ENCODE measurements at places on chromosomes 2 and 18. TPM values are rescaled to one million over a fixed set of nuclear protein-coding genes. Genes with fewer than 3 reads are reported as not detected.

- ATAC-seq, result no peak
Measured at GRCh38 chr18:23888881-23889280, 125.7 kb upstream of the TTC39C start.

ABCG8 gene
- 0.68 TPM for total RNA-seq

GYPC gene
- total RNA-seq, result 79.4 TPM

SPP2 gene
- total RNA-seq, result not detected

EPHA4 gene
- total RNA-seq, result 21.9 TPM

PLA2R1 gene
- 11.2 TPM for total RNA-seq

GRCh38 chr2:53450923-53451322 is 316.7 kb upstream of the CHAC2 start:
- ATAC-seq, result no peak

GRCh38 chr2:28750316-28751251 is 1.0 kb upstream of the PPP1CB start:
- ATAC-seq, result no peak

- ATAC-seq, result peak; percentile 86
Measured at GRCh38 chr2:196276421-196276820, 105.0 kb upstream of the STK17B start.

SLC40A1 gene
- total RNA-seq, result 5.5 TPM

DNA sequence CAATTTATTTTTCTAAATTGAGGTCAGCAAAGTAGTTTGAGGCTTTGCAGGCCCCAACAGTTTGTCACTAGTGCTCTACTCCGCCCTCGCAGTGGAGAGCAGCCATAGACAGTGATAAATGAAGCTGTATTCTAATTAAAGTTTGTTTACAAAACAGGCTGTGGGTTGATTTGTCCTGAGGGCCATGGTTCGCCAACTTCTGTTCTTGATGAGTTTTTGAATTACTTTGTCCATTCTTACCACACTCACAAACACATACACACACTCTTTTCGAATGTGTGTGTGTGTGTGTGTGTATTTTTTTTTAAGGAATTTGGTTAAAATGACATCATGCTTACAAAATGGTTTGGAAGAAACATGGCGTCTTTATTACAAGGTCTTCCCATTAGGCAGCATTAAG is 68.6 kb downstream of the MTCL1 start:
- no peak for ATAC-seq

TEKT4 gene
- total RNA-seq, result not detected

- no peak for ATAC-seq
Measured at GRCh38 chr18:62186499-62186773, 420 bp downstream of the PIGN start.

DNA sequence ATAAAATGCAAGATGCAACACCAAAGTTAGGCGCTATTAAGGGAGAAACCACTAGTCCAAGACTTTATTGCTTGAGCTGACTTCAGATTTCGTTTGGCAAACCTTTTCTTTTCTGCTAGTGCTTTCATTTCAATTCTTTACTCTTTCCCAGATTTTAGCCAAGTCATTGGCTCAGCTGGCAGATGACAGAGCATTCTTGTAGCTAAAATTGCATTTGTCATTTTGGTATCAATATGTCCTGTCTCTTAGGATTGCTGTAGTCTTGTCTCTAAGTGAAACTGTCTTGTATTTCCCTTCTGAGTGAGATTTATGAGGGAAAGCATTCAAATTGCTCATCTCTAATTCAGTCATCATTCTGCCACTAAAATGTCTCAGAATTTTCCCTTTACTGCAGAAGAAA is 335.1 kb downstream of the METTL4 start:
- no peak for ATAC-seq

CACNB4 gene
- 22.6 TPM for total RNA-seq

DNA sequence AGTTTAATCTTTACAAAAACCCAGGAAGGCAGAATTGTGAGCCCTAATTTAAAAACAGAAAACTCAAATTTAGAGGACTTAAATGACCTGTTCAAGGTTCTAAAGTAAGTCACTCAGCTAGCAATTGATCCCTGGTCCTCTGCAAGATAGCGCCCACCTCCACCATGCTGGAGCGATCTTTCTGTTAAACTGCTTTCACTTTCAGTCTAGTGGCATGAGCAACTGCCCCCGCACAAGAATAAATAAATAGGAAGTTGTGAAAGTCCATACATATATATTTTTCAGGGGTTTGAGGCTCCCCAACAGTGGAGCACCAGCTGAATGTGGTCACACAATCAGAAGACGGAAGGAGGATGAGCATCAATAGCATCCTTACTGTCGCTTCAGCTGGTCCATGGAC is 217.9 kb downstream of the NAPG start:
- no peak for ATAC-seq

DNA sequence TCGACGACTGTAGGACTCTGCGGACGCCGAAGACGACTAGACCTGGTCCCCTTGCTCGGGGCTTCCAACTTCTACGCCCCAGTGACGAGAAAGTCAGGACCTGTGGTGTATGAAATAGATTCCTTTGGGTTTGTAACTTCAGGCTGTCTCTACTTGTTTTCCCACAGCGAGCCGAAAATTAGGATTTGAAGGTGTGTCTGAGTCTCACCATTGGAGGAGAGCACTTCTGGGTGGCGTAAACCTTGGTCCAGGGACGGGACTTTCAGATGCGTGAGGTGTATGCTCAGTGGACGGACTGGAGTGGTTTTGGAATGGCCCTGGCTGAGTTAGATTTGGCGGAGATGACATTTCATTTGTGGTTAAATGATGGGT is 1.3 kb downstream of the BIRC6 start:
- no peak for ATAC-seq

DNA sequence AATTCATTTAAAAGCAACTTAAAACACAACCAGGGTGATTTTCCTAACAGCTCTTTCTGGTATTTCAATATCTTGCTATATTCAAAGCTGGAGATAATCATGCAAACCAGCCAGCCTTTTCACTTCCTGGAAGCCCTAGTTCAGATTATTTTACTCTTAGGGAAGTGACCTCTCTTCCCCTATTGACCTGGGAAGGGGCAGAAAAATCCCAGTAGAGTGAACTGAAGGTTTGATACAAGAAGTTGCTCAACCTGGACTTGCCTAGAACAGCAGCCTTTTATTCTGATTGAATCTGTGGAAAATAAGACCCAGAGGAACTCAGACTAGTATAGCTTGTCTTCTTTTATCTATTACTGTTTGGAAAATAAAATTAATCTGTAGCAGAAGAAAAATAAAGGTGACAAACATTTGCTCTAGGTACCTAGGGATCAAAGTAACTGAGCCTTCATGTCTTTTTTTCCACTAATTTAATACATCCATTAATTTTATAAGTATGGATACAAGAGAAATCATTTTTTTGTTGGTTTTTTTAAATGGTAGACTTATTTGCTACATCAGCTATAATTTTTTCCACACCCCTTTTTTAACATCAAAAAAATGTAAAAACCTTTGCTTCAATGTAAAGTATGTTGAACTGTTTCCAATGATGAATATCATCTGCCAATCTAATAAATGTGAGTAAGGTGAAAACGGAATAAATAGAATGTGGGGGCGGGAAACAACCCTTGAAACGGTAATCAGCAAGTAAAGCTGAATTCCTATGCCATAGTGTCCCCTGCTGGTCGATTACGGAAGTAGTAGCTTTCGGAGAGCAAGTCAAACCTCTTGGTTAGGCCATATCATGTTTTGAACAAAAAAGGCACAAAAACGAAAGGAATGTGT is 629.9 kb downstream of the NRXN1 start:
- ATAC-seq, result peak; percentile 50

MYCN gene
- 19.1 TPM for total RNA-seq

GRCh38 chr18:55869556-55870501 is 281.8 kb upstream of the TCF4 start:
- ATAC-seq, result no peak
